Suppressor macrophage treated with lipopolysaccharide for 1 hour (primary cell): ENCODE measurements at places on chromosomes 2 and 18.

GRCh38 chr2:108325756-108326155, 37.1 kb downstream of the SULT1C2 start:
- DNase-seq: no peak

DNA sequence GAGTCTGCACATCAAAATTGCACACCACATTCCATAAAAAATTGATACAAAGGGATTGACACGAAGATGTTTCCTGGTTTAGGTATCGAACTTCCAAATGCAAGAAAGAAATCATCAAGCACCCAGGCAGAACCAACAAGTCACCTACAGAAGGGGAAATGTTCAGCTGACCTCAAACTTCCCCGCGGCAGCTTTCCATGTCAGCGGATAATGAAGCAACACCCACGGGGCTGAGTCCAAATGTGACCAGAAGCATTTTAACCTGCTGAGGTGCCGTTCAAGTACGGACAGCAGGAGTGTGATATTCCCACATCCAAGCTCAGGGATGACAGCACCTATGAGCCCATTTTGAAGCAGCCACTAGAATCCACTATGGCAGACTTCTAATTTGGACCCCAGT, 124.9 kb downstream of the GALNT14 start:
- peak; percentile 72 for DNase-seq

DNA sequence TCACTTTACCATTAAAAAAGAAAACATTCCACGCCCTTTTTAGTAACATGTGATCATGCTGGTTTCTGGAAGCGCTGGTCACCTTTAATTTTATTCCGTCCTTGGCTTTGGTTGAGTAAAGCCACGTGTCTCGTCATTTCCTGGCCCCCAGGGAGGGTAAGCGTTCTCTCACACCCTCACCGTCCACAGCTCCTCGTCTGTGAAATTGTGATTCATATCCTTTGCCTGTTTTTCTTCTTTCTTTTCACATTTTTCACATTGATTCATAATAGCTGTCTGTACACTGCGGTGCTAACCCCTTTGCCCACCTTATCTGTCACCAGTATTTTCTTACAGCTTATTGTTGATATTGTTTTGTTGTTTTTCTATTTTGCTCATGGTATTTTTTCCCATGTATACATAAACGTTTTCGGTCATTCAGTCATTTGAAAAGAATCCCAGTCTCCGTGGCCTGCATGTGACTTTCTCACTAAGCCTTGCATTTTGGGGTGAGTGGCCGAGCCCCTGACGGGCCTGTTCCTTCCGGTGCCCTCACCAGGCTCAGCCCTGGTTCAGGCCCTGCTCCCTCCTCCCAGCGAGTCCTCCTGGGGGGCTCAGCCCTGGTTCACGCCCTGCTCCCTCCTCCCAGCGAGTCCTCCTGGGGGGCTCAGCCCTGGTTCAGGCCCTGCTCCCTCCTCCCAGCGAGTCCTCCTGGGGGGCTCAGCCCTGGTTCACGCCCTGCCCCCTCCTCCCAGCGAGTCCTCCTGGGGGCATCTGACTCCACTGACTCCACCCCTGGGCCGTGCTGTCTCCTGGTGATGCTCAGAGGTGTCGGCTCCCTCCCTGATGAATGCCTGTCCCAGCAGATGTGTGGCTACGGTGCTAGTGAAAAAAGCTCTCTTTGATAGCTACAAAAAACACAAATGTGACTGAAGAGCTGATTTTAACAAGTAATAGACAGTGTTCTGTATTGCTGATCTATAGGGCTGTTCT, 249.7 kb upstream of the PXDN start:
- no peak for DNase-seq

DNA sequence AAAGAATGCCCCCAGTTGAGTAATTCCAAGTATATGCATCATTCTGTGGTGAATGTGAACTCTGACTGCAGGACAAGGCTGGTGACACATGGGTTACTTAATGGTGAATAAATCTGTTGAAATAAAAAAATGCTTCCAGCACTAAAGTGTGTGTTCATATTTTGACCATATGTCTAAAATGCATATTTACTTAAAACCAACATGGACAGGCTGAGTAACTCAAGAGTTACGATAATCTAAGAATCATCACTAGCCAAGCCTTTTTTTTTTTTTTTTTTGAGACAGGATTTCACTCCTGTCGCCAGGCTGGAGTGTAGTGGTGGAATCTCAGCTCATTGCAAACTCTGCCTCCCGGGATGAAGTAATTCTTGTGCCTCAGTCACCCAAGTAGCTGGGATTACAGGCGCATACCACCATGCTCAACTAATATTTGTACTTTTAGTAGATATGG, 47.1 kb upstream of the CCBE1 start:
- DNase-seq: peak; percentile 26

- no peak for DNase-seq
Observed at GRCh38 chr18:68340606-68341005, 374.3 kb downstream of the TMX3 start.
